ENCODE measurements at places on chromosomes 2 and 18. TPM values are rescaled to one million over a fixed set of nuclear protein-coding genes. Genes with fewer than 3 reads are reported as not detected.

GALNT14 gene
- total RNA-seq, result 4.6 TPM

GPR39 gene
- total RNA-seq, result 0.72 TPM

ABCG8 gene
- total RNA-seq, result 0.33 TPM

GRCh38 chr18:64994370-64994769 lies 756.4 kb upstream of the CDH7 start:
- no peaks in the 10 kb centered on the region for H3K4me1 ChIP-seq
- no peaks in the 10 kb centered on the region for H3K27me3 ChIP-seq
- no peaks in the 10 kb centered on the region for H3K36me3 ChIP-seq
- H3K4me3 ChIP-seq, result no peak overlapping the region

DNA sequence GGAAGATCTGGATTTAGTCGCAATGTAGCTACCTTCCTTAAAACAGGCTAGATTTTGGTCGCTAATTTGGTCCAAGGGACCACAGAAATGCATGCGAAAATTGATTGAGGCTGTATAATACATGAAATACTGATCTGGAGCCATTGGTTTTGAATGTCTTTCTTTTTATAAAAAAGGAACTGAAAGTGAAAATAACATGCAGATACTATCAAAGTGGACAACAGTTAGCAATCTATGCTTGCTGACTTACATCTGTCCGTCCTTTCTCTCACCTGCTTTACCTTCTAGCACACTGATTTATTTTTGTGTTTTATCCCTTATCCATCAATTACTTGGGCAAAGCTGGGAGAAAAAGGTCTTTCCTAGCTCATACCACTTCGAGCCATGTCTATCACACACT lies 1459.8 kb upstream of the ACVR2A start:
- no peaks in the 10 kb centered on the region for H3K27me3 ChIP-seq
- H3K36me3 ChIP-seq, result no peaks in the 10 kb centered on the region
- H3K27ac ChIP-seq, result no peak overlapping the region
- DNase-seq, result no peak

GRCh38 chr2:101440127-101440738 lies 34.7 kb downstream of the RFX8 start:
- peaks cover 7% of the 10 kb centered on the region for H3K4me1 ChIP-seq
- H3K27ac ChIP-seq, result no peak overlapping the region
- H3K4me3 ChIP-seq, result no peak overlapping the region
- no peaks in the 10 kb centered on the region for H3K36me3 ChIP-seq
- DNase-seq, result no peak
- no peaks in the 10 kb centered on the region for H3K27me3 ChIP-seq

Data from spinal cord (tissue), 10 donors.